ENCODE measurements at places on chromosomes 12 and 14. TPM values are rescaled to one million over a fixed set of nuclear protein-coding genes. Genes with fewer than 3 reads are reported as not detected.

Gene SNRPF
- total RNA-seq = 13.1 TPM

Gene FCF1
- 31.9 TPM for total RNA-seq

Gene KLRG1
- 15.7 TPM for total RNA-seq

- no peak overlapping the region for H3K27ac ChIP-seq
- no peak for DNase-seq
- no peaks in the 10 kb centered on the region for H3K4me1 ChIP-seq
Measured at GRCh38 chr14:79580906-79581305, 630.4 kb downstream of the DIO2 start.

- no peak overlapping the region for H3K4me3 ChIP-seq
- no peaks in the 10 kb centered on the region for H3K27me3 ChIP-seq
- H3K36me3 ChIP-seq = no peaks in the 10 kb centered on the region
Measured at GRCh38 chr12:123960029-123960735, 12.4 kb downstream of the CCDC92 start.

DNA sequence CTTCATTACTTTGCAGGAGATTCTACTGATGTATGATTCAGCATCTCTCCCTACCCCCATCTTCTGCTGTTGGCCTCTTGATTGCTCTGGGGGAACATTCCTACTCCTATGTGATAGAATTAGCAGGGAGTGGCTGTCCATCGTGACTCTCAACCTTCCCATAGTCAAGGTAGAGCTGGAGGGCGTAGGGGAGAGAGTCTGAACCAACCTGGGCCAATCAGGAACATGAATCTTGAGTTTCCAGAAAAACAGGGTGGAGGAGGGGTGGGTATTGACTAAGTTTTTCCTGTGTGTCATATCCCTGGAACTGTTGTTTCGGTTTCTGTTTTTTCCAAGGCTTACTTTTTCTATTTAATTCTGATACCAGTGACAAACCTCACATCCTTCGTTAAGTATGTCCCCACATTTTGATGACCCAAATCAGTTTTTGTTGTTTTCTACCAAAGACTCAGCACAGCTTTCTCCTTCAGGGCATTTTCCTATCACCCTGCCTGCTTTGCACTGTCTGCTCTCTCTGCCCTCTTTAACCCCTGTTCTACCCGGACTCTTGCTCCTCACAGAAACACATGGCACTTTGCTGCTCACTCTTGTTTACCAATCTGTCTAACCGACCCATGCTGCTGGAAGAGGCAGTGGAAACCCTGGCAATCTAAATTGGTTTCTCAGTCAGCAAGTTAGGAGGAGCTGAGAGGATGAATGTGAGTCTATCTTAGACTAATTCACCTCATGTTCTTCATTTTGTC lies 1428.3 kb downstream of the AACS start:
- H3K4me3 ChIP-seq = no peak overlapping the region
- DNase-seq = no peak
- no peaks in the 10 kb centered on the region for H3K36me3 ChIP-seq
- no peak overlapping the region for H3K27ac ChIP-seq
- no peaks in the 10 kb centered on the region for H3K27me3 ChIP-seq
- no peaks in the 10 kb centered on the region for H3K4me1 ChIP-seq

DNA sequence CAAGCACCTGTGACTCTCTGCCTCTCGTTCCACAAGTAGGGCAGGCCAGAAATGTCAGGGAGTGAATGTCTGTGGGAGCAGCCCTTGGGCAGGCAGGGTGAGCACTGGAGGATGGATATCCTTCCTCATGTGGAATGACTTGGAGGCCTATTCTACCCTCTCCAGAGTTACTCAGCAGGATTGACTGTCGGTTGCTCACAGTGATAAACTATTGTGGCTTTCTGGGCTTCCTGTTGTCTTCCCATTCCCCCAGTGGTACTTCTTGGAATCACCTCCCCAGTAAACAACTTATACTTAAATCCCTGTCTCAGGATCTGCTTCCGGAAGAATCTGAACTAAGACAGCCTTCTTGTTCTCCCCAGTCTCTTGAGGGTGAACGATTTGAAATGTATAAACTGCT lies 79.6 kb upstream of the MANSC4 start:
- H3K36me3 ChIP-seq = no peaks in the 10 kb centered on the region
- DNase-seq = no peak
- H3K4me3 ChIP-seq = no peak overlapping the region
- no peak overlapping the region for H3K27ac ChIP-seq
- no peaks in the 10 kb centered on the region for H3K4me1 ChIP-seq

- H3K27me3 ChIP-seq = peaks cover 25% of the 10 kb centered on the region
- no peak overlapping the region for H3K4me3 ChIP-seq
- peak; percentile 63 for DNase-seq
- H3K4me1 ChIP-seq = peaks cover 19% of the 10 kb centered on the region
Measured at GRCh38 chr14:24056800-24057184, 5.0 kb downstream of the CARMIL3 start.

DNA sequence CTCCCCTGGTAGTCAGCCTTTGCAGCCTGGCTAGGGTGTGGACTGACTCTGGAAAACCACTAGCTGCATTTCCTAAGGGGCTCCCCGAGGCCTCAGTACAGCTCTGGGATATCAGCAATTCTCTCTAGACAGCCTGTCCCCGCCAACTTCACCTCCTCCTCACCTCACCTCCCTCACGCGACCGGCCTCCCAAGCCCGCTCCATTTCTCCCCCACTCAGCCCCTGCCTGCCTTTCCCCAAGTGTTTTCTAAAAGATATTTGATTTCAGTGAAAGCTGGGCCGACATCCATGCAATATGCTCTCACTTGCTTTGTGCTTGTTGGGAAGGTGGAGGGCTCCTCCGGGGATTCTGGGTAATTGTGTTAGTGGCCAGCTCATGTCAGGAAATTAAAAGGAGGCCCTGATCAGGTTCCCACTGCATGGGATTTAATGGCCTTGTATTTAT lies 91.8 kb downstream of the ESRRB start:
- no peak for DNase-seq
- H3K27ac ChIP-seq = no peak overlapping the region
- H3K36me3 ChIP-seq = no peaks in the 10 kb centered on the region
- no peak overlapping the region for H3K4me3 ChIP-seq
- no peaks in the 10 kb centered on the region for H3K4me1 ChIP-seq

- peak overlapping the region; percentile 49 for H3K27ac ChIP-seq
- H3K36me3 ChIP-seq = peaks cover 8% of the 10 kb centered on the region
- H3K4me3 ChIP-seq = peak overlapping the region; percentile 95
Measured at GRCh38 chr12:1590221-1590979, 4.0 kb downstream of the FBXL14 start.

- no peaks in the 10 kb centered on the region for H3K27me3 ChIP-seq
- no peak for DNase-seq
- no peaks in the 10 kb centered on the region for H3K4me1 ChIP-seq
- H3K27ac ChIP-seq = no peak overlapping the region
Measured at GRCh38 chr12:25970082-25970481, 11.6 kb downstream of the RASSF8 start.

GRCh38 chr12:2925322-2925995 lies 33.7 kb upstream of the TEAD4 start:
- no peak for DNase-seq
- no peaks in the 10 kb centered on the region for H3K27me3 ChIP-seq
- no peak overlapping the region for H3K27ac ChIP-seq
- H3K4me1 ChIP-seq = no peaks in the 10 kb centered on the region

All from spleen (tissue), 13 donors.